ENCODE measurements at places on chromosomes 3 and 15.

GRCh38 chr3:160754371-160754854 lies 1.6 kb upstream of the PPM1L start:
- DNase-seq = no peak

GRCh38 chr15:39854161-39854560 lies 65.9 kb downstream of the GPR176 start:
- DNase-seq = peak; percentile 49

DNA sequence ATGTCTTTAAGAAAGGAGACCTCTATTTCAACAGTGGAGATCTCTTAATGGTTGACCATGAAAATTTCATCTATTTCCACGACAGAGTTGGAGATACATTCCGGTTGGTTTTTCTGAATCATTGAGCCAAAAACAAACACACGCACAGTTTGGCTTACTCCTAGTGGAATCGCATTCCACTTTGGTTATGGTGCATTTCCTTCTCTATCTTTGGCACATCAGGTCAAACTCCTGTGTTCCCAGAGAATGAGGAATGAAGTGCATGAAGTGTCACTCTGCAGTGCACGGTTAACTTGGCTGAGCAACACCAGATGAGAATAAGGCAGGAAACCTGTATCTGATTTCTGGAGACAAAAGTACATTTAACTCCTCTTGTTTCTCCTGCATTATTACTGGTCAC lies 38.5 kb downstream of the HDC start:
- peak; percentile 4 for DNase-seq

- no peak for DNase-seq
Observed at GRCh38 chr3:192409201-192409837, 318.0 kb downstream of the FGF12 start.

DNA sequence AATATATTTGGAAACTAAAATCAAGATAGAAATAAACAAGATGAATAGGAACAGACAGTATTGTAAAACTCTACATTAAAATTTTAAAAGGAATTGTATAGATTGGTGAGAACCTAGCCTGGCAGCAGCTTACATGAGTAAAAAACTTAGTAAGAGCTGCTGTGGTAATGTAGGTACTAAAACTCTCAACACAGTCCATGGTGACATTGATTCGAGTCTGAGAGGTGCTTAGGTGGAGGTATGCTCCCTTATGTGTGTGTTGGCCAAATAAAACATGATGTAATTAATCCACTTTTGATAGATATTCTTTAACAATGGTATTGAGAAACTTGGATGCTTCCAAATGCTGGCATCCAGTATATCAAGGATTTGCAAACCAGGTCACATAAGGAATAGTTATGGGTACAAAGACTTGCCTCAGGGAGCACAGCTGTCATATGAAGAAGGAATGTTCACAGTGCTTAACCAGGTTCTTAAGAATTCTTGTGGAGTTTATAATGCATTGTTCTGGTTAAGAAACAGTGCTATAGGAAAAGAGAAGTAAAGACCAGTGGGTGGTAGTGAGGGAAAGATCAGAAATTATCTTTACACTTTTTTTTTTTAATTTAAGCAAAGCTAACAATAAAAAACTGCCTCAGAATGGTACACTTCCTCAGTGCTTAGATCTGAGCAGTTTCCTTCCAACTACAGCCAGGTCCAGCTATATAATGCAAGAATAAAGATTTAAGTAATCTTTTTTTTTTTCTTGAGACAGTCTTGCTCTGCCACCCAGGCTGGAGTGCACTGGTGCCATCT lies 24.6 kb upstream of the IL20RB start:
- no peak for DNase-seq

DNA sequence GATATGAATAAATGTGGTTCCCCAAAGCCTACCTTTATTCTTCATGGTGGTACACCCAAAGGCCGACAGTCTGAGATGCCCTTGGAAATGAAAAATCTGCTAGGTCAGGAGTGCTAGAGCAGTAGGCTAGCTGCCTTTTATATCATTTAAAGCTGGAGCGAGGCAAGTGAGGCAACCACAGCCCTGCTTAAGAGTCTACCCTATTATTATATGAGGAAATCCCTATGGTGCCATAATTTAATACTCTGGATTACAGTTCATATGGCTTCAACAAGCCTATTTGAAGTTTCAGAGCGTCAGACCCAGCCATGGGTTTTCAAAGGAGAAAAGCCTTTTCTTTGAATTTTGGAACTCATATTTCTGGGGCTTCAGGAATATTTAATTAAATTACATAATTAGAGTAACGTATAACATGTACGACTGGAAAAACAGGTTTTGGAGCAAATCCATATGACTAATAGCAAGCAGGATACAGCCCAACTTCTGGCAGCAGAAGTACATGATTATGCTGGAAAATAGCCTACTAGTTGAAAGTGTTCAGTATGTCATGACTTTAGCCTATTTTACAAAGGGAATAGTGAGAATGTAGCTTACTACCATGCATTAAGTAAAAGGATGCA lies 18.0 kb upstream of the SLTM start:
- DNase-seq = peak; percentile 49

DNA sequence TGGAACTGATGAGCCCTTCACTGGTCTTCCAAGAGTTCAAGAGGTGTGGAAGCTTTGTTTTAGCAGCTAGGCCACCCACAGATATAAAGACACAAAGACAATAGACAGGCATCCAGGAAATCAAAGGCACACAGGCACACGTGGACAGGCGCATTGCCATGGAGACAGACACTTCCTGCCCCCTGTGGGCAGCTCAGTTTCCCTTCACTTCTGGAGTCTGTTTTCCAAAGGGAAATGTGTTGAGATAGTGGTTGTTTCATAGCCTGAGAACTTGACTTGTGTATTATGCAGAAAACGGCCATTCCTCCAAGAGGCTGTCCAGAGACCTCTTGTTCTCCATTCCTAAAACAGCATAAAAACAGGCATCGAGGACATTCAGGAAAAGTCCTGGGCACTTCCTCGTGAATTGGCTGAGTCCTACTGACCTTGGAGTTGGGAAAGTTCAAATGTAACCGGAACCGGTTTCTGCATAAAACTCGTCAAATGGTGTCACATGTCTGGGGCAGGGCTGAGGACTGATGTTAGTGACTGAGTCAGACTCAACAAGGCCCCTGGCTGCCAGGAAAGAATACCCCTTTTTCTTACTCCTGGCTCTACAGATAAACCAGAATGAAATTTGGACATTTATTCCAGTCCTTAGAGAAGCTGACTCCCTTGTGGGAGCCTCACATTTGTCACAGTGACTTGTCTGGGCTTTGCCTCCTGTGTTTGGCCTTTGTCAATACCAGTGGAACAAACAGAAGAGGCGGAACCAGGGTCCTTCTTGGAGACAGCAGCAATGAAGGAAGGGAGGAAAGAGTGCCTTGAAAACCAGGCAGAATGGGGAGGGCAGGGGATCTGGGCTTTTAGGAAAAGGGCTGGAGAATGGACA lies 1.3 kb downstream of the ALPK3 start:
- no peak for DNase-seq

- DNase-seq = no peak
Observed at GRCh38 chr15:89747708-89748682, 3.1 kb downstream of the MESP1 start.

DNA sequence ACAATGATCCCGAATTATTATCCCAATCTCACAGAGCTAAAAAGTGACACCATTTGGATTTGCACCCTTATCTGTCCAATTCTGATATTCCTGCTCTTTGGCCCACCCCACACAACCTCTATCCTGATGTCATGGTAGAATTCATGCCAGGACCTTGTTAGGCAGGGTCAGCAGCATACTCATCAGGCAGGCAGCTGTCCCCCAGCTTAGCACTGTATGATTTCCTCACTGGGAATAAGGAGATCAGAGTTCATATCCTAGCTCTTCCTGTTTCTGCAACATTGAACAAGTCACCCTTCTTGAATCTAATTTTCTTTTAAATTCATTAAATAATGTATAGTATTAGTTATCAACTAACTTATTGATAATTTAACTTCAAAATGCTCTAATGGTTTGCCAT lies 12.0 kb upstream of the C3orf80 start:
- DNase-seq = no peak

DNA sequence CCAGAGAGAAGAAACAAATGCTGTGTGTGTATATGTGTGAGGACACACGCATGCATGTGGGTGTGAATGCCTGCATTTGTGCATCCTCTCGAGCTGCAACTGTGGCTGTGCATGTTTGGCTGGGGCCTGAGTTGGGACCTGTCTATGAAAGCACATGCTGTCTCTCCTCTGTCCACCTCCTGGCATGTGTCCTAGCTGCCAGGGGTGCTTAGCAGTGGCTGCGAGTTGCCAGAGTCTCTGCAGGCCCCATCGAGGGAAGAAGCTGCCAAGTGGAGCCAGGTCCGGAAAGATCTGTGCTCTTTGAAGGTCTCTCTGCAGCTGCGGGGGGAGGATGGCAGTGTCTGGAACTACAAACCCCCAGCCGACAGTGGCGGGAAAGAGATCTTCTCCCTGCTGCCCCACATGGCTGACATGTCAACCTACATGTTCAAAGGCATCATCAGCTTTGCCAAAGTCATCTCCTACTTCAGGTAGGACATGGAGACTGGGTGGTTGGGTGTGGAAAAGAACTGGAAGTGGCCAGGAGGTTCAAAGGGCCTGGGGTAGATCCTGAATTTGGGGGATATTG lies 30.7 kb downstream of the NR1I2 start:
- no peak for DNase-seq

DNA sequence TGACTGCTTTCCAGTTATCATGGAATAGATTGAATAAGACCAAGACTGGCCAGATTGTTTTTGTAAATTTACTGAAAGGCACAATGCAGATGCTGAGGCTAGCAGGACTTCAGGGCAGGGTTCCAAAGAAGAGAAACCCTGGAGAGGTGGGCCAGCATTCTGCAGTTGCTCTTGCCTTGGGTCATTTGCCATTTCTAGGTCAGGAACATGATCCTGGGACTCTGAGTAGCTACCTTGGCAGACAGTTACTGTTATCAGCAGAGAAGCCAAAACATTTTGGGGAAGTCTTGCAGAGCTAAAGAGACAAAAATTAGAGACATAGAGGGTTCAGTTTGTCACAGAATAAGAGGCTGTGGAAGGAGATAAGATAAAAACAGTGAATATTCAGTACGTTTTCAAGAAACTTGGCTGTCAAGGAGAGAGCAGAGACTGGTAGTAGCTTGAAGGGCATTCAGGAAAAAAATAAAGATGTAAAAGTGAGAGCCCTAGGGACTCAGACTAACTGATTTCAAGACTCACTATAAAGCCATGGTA lies 46.8 kb upstream of the MYRIP start:
- no peak for DNase-seq

GRCh38 chr3:71689291-71689690 lies 35.9 kb downstream of the EIF4E3 start:
- no peak for DNase-seq

GRCh38 chr3:172442606-172443005 lies 5.7 kb downstream of the GHSR start:
- no peak for DNase-seq

- DNase-seq = no peak
Observed at GRCh38 chr15:80461356-80462095, 57.3 kb downstream of the ARNT2 start.

- DNase-seq = no peak
Observed at GRCh38 chr15:94542391-94542790, 311.0 kb downstream of the MCTP2 start.

DNA sequence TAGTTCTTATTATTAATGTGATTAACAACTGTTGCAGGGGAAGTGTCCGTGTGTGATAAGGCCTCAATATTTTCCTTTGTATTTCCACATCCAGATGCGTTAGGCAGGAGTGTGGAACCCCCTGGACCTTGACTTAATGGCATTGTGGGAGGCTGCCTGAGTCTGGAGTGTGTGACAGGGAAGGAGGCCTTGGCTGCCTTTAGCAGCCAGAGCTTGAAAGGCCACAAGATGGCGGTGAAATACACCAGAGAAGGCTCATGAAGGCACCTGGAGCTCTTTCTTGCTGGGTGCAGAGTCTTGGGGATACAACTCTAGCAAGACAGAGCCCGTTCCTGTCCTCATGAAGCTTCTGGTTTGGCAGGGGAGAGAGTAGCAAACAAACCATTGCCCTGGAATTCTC lies 36.9 kb downstream of the POLR2M start:
- DNase-seq = no peak

DNA sequence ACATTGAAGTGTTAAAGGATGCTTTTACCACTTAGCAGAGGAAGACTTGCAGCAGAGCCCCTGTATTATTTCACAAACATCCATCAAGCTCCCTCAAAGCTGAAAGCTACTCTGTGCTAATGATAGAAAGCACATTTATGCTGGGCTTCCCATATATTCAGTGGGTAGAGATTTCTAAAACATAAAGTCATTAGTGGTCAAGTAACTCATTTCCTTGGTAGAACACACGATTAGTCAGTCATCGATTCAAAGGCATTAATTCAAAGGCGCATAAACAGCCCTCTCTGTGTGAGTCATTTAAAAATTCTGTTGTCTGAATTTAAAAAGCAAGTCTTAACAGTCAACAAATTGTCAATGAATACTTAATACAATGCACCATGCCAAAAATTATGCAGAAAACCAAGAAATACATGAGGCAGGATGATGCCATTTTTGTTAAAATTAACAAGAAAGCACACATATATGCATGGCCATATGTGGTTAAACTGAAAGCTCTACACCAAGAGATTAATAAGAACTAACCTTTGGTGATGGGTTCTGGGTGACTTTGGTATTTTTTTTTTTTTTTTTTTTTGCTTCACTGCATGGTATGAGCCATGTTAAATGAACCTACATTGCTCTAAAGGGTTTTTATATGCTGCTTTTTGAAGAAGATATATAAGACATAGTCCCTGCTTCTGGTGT lies 61.7 kb downstream of the LDHAL6B start:
- peak; percentile 28 for DNase-seq

DNA sequence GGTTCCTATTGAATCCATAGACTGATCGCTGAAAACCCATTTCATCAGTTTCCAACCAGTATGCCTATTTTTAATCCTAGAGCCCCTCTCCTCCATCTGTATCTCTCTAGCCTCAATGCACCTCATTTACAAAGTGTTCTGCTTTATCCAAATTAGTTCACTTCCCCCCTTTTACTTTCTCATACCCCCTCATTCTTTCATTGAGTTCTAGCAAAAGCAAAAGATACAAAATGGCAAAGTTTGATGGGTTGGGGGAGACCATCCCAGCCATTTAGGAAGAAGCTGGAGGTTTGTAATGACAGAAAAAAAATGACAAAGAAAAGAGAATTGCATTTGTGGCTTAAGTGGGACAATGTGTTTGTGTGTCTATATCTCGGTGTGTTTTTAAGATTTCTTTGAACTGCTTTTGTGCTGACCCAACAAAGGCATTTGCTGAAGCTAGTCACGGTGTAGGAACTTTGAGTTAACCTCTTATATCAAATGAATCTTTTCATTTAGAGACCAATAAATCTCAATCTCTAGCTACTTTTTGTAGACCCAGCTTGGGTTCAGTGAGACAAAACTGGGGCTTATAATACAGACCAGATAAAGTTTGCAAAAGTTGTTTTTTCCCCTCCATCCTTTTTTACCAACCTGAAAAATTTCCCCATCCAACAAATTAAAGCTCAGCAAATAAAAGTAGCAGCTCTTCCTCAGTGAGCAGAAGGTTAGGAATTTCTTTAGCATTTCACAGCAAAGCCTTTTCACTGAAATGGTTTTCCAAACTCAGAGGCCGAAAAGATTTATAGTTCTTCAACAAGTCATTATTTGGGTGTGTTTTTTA lies 18.7 kb downstream of the NR2F2 start:
- DNase-seq = no peak

- no peak for DNase-seq
Observed at GRCh38 chr3:190306026-190306425, 16.2 kb downstream of the CLDN1 start.

- peak; percentile 80 for DNase-seq
Observed at GRCh38 chr3:89032346-89033013, 74.9 kb upstream of the EPHA3 start.

- no peak for DNase-seq
Observed at GRCh38 chr15:59892985-59893384, 111.1 kb upstream of the FOXB1 start.

GRCh38 chr3:122755491-122755890 lies 38.1 kb downstream of the HSPBAP1 start:
- DNase-seq = no peak

All from fibroblast of skin of left biceps (primary cell).